SJSA1 (cell line): ENCODE measurements at places on chromosomes 2 and 18. TPM values are rescaled to one million over a fixed set of nuclear protein-coding genes. Genes with fewer than 3 reads are reported as not detected.

MC5R gene
- not detected in 2 replicates for total RNA-seq

EML6 gene
- 1.3 TPM in 1 of 2 replicates, not detected in the other for total RNA-seq

RBM43 gene
- total RNA-seq: 1.7 and 3.7 TPM in 2 replicates

DNA sequence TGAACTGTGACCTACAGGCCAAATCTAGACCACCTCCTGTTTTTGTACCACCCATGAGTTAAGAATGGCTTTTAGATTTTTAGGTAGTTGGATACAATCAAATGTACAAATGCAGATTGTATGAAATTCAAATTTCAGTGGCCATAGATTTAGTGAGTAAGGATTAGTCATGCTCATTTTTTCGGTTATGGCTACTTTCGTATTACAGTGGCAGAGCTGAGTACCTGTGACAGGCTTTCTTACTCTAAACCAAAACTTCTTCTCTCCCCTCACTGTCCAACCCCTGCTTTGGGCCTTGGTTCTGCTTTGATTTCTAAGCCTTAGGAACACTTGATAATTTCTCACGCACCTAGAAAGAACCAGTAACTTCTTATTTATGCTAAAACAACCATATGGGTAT lies 82.1 kb downstream of the CDC42EP3 start:
- H3K4me3 ChIP-seq: no peak overlapping the region
- DNase-seq: no peak
- H3K27ac ChIP-seq: peak overlapping the region; percentile 79
- H3K27me3 ChIP-seq: no peaks in the 10 kb centered on the region
- H3K36me3 ChIP-seq: no peaks in the 10 kb centered on the region

- DNase-seq: no peak
- H3K36me3 ChIP-seq: no peaks in the 10 kb centered on the region
- H3K4me1 ChIP-seq: no peaks in the 10 kb centered on the region
- no peak overlapping the region for H3K27ac ChIP-seq
- H3K4me3 ChIP-seq: no peak overlapping the region
- no peaks in the 10 kb centered on the region for H3K27me3 ChIP-seq
Measured at GRCh38 chr2:88483200-88483599, 30.7 kb upstream of the FOXI3 start.

- DNase-seq: no peak
- H3K4me3 ChIP-seq: no peak overlapping the region
- no peak overlapping the region for H3K27ac ChIP-seq
- H3K27me3 ChIP-seq: no peaks in the 10 kb centered on the region
Measured at GRCh38 chr2:228738671-228739380, 532.3 kb downstream of the PID1 start.

- no peak for DNase-seq
- H3K27ac ChIP-seq: no peak overlapping the region
- no peaks in the 10 kb centered on the region for H3K36me3 ChIP-seq
- no peak overlapping the region for H3K4me3 ChIP-seq
- H3K4me1 ChIP-seq: no peaks in the 10 kb centered on the region
- no peaks in the 10 kb centered on the region for H3K27me3 ChIP-seq
Measured at GRCh38 chr2:221675201-221675908, 103.3 kb upstream of the EPHA4 start.

- peaks cover 7% of the 10 kb centered on the region for H3K4me1 ChIP-seq
- H3K4me3 ChIP-seq: no peak overlapping the region
- H3K27ac ChIP-seq: no peak overlapping the region
- peaks cover 19% of the 10 kb centered on the region for H3K36me3 ChIP-seq
- no peak for DNase-seq
- H3K27me3 ChIP-seq: no peaks in the 10 kb centered on the region
Measured at GRCh38 chr2:232162187-232162586, 200.7 kb downstream of the DIS3L2 start.

GRCh38 chr2:112029164-112029563 lies 25.9 kb upstream of the TMEM87B start:
- DNase-seq: no peak
- no peak overlapping the region for H3K4me3 ChIP-seq
- H3K4me1 ChIP-seq: no peaks in the 10 kb centered on the region
- H3K27ac ChIP-seq: no peak overlapping the region

- H3K36me3 ChIP-seq: no peaks in the 10 kb centered on the region
- H3K4me3 ChIP-seq: no peak overlapping the region
- no peak for DNase-seq
- no peaks in the 10 kb centered on the region for H3K4me1 ChIP-seq
- no peaks in the 10 kb centered on the region for H3K27me3 ChIP-seq
Measured at GRCh38 chr2:147642765-147643164, 202.1 kb upstream of the ACVR2A start.

DNA sequence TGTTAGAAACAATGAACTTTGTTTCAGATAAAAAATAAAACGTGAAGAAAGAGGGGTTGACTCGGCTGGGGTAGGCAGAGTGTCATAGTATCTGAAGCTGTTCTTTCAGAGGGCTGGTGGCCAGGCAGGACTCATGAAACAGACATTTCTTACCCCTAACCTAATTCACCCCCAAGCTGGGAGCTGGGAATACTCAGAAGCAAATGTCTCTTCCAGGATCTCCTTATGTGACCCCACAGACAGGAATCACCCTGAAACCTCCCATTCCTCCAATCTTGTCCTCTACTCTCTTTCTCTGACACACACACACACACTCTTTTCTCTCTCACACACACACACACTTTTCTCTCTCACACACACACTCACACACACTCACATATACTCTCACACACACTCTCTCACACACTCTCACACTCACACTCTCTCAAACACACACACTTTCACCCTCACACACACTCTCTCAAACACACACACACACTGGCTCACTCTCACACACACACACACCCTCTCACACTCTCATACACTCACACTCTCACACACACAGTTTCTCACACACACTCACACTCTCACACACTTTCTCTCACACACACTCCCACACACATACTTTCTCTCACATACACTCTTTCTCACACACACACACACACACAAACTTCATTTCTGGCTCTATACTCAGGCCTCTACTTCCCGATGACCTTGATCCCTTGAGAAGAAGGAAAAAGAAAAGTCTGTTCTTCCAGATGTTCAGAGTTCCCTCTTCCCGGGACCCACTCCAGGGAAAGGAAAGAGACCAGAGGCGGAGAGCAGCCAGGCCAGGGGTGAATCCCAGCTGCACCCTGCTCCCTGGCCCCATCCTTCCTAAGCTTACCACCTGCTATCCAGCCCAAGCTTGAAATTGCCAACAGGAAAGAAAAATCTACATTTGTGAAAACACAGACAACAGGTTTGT lies 167.7 kb downstream of the TXNL1 start:
- no peak overlapping the region for H3K4me3 ChIP-seq
- no peak for DNase-seq
- peaks cover 4% of the 10 kb centered on the region; the same call in 1 of the 2 replicates for H3K4me1 ChIP-seq
- no peak overlapping the region for H3K27ac ChIP-seq

SCN7A gene
- 0.05 TPM in 1 of 2 replicates, not detected in the other for total RNA-seq

DNA sequence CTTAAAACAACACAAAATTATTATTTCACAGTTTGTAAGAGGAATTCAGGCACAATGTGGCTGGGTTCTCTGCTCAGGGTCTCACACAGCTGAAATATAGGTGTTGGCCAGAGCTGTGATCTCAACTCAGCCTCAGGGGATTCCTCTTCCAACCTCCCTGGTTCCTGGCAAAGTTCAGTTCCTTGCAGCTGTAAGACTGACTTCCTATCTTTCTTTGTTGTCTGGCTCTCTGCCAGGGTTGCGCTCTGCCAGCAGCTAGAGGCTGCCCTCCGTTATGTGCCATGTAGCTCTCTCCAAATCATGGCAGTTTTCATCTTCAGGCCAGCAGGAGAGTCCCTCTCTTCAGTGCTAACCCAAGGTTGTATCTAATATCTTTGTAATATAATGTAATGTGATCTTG lies 272.5 kb upstream of the KCNJ3 start:
- no peaks in the 10 kb centered on the region for H3K27me3 ChIP-seq
- H3K27ac ChIP-seq: no peak overlapping the region
- no peaks in the 10 kb centered on the region for H3K4me1 ChIP-seq
- no peak for DNase-seq
- H3K4me3 ChIP-seq: no peak overlapping the region

EFHD1 gene
- 0.66 and 1.4 TPM in 2 replicates for total RNA-seq

VIL1 gene
- total RNA-seq: not detected in 2 replicates

DNA sequence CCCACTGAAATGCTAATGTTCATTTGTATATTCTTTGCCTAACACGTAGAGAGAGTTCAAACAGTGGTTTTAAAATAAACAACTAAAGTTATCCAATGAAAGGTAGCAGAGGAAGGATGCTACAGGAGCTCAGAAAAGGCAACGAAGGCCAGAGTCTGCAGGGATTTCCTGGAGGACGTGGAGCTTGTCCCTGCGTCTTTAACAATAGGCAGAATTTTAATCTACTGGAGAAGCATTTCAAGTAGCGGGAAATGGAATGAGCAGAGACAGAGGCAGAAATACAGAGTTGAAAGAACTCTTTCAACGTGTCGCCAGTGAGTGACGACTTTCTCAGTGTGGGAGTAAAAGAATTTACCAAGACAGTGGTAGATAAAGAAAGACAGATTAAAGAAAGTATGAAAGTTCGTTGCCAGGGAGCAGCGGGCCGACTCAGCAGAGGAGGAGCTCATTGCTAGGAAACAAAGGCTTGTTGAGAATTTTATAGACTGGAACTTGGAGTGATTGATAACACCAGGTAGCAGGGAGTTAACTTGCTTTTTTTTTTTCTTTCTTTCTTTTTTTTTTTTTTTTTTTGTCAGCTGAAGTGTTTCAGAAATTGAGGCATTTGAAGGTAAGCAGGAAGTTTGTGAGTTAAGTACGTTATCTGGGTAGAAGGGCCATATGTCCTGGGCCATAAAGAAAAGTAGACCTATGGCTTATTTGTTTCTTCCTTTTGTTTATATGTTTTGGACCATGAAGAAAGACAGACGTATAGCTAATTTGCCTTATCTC lies 625 bp upstream of the NBAS start:
- no peaks in the 10 kb centered on the region for H3K27me3 ChIP-seq
- H3K4me3 ChIP-seq: peak overlapping the region; percentile 56
- H3K4me1 ChIP-seq: peaks cover 10% of the 10 kb centered on the region; the same call in 1 of the 2 replicates
- H3K27ac ChIP-seq: peak overlapping the region; percentile 43
- H3K36me3 ChIP-seq: no peaks in the 10 kb centered on the region

- DNase-seq: no peak
- peak overlapping the region; percentile 63 for H3K4me3 ChIP-seq
- peaks cover 32% of the 10 kb centered on the region for H3K36me3 ChIP-seq
- peak overlapping the region; percentile 60 for H3K27ac ChIP-seq
- H3K27me3 ChIP-seq: no peaks in the 10 kb centered on the region
Measured at GRCh38 chr18:35289293-35289692, 736 bp downstream of the ZSCAN30 start.

DNA sequence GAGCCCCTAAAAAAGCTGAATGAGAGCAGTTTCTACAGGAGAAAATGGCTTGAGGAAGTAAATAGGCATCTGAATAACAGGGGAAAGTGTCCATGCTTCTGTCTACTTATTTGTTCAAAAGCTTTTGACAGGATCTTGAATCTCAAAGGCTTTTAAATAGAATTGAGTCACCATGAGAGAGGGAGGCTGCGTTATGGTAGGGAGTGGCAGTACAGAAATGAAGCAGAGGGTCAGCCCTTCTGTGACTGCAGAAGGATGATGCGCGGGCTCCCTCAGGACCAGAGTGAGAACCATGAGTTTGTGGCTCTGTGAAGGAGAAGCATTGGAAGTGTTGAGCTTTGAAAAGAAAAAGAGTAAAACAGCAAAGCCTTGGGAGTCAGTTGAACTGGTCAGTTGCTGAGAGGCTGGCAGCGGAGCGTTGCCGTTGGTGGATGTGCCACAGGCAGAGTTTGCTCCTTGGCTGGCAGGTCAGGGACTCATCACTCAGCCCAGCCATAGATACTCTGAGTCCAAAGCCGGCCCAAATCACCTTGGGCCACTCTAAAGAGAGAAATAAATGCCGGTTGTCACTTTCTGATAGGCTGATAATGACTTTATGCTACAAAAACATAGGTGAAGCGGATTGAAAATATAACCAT lies 17.4 kb downstream of the COPS7B start:
- H3K27ac ChIP-seq: no peak overlapping the region
- H3K4me1 ChIP-seq: no peaks in the 10 kb centered on the region
- peaks cover 71% of the 10 kb centered on the region for H3K36me3 ChIP-seq
- no peaks in the 10 kb centered on the region for H3K27me3 ChIP-seq
- no peak overlapping the region for H3K4me3 ChIP-seq

- no peaks in the 10 kb centered on the region for H3K36me3 ChIP-seq
- DNase-seq: no peak
- no peak overlapping the region for H3K27ac ChIP-seq
- H3K4me1 ChIP-seq: peaks cover 33% of the 10 kb centered on the region
- no peak overlapping the region for H3K4me3 ChIP-seq
Measured at GRCh38 chr2:191228861-191229260, 16.3 kb upstream of the MYO1B start.

DNA sequence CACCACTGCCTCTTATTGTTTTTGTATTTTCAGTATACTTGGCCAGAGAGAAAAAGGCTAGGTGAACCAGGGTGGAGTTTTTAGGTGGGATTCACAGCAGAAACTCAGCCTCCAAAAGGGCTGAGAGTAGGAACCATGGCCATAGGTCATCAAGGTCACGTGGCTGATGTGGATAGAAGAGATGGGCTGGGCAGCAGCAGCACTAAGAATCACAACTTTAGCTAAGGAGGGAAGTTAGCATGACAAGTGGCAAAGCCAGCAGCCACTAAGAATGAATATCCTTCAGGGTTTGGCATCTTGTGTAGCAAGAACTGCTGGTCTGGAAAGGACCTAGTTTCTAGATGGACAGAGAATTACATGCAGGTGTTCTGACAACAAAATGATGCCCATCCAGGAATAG lies 43.2 kb upstream of the SKA1 start:
- H3K36me3 ChIP-seq: no peaks in the 10 kb centered on the region
- H3K4me1 ChIP-seq: no peaks in the 10 kb centered on the region
- H3K27ac ChIP-seq: no peak overlapping the region
- H3K27me3 ChIP-seq: peaks cover 15% of the 10 kb centered on the region

GRCh38 chr2:138094031-138094430 lies 129.8 kb downstream of the HNMT start:
- no peaks in the 10 kb centered on the region for H3K4me1 ChIP-seq
- no peak overlapping the region for H3K4me3 ChIP-seq
- no peaks in the 10 kb centered on the region for H3K36me3 ChIP-seq
- no peak for DNase-seq
- H3K27me3 ChIP-seq: no peaks in the 10 kb centered on the region
- no peak overlapping the region for H3K27ac ChIP-seq

- no peaks in the 10 kb centered on the region for H3K27me3 ChIP-seq
- H3K4me1 ChIP-seq: peaks cover 42% of the 10 kb centered on the region
- peaks cover 78% of the 10 kb centered on the region for H3K36me3 ChIP-seq
- no peak for DNase-seq
Measured at GRCh38 chr18:48734460-48734859, 195.6 kb downstream of the CTIF start.

DNA sequence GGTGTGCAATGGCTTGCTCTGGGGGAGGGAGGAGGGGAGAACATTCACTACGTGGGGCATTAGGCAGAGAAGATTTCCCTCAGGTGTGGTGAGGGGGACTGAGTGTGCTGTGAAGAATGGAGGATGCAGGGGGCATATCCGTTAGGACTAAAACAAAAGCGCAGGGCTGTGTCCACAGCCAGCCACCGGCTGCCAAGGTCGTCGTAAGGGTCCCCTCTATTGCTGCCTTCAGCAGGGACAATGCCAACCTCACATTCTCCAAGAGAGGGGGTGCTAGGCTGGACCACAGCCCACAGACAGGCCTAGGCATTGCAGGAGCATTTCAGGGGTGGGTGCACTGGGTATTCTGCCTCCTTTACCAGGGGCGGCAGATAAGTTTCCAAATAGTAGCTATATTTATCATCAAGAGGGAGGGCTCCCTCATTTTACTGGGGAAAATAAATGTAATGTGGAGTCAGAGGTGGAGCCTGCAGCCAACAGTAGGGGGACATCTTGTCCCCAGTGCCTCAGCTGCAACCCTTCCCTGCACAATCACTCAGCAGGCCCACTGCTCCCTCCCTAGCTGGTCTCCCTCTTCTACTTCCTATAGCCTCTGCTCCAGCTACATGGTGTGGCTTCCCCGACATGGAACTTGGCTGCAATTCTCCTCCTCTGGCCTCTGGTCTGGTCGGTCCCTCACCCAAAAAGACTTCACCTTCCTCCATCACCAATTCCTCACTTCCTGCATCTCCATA lies 74.9 kb upstream of the OTOF start:
- H3K4me3 ChIP-seq: no peak overlapping the region
- H3K36me3 ChIP-seq: no peaks in the 10 kb centered on the region
- H3K27me3 ChIP-seq: peaks cover 14% of the 10 kb centered on the region
